ENCODE measurements at places on chromosomes 16 and 17.
A peak's percentile ranks its signal among the peaks of the same experiment; 100 is the strongest.

- no peak for DNase-seq
Measured at GRCh38 chr16:88719267-88719932, 13.1 kb downstream of the CTU2 start.

DNA sequence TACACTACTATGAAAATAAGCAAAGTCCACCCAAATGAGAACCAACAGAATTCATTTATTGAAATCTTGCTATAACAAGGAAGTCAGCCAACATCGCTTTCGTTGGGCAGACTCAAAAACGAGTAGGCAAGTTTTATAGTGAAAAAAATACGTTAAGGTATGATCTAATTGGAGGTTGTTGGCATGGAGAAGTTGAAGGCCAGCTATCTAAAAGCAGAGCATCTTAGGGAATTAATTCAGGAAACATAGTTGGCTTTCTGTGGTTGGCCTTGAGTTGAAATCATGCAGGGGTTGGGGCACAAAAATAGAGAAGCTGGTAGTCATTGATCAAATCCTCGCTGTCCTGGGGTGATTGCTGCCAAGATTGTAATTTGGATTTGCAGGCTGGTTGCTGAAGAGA, 118.3 kb downstream of the PPM1E start:
- DNase-seq: no peak

GRCh38 chr16:31404353-31405064, 11.4 kb downstream of the ITGAD start:
- no peak for DNase-seq

DNA sequence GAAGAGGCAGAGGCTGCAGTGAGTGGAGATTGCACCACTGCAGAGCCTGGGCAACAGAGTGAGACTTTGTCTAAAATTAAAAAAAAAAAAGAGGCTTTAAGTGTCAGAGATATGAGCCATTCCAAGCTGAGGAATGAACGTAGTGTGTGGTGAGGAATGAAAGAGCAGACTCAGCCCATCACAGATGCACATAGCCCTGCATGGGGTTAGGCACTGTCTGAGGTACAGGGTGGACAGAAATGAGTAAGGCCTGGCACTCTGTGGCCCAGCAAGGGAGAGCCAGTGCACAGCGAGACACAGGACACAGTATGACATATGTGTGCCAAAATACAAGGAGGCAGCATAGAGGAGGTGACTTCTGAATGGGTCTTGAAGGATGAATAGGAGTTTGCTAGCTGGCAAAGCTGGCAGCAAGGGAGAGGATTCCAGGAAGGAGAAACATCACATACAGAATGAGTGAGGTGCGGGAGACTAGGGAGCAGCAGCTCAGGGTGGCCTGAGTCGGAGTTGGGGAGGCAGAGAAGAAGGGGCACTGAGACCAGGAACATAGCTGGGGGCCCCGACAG, 8.7 kb upstream of the ZNF469 start:
- no peak for DNase-seq

DNA sequence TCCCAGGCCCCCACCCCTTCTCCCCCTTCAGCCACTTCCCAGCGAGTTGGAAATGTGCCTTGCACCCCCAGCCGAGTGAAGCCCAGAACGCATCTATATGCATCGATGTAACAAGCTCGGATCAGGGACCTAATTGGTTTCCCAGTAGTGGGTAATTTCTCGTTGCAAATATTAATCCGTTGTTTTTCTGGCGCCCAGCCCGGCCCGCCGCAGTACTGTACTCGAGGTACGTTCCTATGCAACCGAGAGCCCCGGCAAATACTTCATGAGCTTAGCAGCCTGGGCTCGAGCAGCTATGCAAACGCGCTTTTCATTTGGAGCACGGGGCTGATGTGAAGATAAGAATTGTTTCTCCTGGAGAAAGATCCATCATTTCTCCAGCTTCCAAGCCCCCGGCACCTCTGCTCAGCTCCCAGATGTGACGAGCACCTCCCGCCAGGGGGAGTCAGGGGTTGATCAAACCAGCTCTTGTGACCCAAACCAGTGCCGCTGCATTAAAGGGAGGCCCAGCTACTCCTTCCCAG, 229.8 kb downstream of the KATNIP start:
- no peak for DNase-seq

- no peak for DNase-seq
Measured at GRCh38 chr16:6200271-6200670, 1102.7 kb upstream of the EEF2KMT start.

DNA sequence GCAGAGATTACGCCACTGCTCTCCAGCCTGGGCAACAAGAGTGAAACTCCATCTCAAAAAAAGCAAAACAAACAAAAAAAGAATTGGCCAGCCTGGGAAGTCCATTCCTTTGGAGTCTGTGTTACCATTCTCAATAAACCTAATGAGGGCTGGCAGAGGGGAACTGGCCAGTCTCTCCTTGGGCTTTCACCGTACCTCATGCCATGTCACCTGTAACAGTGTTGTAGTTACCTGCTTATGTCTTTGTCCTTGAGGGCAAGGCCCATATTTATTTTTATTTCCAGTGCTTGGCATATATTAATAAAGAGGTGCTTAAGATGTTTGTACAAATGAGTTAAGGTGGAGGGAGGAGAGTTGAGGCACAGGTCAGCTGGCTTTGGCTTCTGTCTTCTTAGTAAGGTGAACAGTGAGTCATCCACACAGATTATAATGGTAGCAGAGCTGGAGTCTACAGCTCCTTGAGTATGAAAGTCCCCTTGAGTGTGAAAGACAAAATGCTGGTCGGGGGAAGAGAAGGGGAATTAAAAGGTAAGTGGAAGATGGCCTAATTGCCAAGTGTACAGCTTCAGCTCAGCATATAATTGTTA, 8.4 kb downstream of the C1QBP start:
- DNase-seq: no peak

DNA sequence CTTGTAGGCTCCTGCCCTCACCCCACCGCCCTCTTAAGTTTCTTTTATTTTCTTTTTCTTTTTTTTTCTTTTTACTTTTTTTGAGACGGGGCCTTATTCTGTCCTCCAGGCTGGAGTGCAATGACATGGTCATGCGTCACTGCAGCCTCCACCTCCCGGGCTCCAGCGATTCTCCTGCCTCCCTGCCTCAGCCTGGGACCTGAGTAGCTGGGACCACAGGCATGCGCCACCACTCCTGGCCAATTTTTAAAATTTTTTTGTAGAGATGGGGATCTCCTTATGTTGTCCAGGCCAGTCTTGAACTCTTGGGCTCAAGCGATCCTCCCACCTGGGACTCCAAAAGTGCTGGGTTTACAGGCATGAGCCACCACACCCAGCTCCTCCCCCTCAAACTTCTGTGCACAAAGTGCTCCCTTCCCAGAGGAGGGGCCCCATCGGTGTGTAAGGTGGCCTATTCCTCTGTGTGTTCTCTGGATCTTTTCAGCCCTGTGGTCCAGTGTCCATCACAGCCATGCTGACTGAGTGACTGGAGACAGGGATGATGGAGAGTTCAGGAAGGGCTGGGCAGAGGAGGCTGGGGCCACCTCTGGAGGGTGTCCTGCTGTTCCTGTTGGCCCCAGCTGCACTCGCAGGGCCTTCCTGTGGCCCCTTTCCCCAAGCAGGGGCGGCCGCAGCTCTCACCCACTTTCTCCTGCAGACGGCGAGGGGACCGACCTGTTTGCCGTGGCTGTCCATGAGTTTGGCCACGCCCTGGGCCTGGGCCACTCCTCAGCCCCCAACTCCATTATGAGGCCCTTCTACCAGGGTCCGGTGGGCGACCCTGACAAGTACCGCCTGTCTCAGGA, 8.9 kb upstream of the IL32 start:
- no peak for DNase-seq

DNA sequence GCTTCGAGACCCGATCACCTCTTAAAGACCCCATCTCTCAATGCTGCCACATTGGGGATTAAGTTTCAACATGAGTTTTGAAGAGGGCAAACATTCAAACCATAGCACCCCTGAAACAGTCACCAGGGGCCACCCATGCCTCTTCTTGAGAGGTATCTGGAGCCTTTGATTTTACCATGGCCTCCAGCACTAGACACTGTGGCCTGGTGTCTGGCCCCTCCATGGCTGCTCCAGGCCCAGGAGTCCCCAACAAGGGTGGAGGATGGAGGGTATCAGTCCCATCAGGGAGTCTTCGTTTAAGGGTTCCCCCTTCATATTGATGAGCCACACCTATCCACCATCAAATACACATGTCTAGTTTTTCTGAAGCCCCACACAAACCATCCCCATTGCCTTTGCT, 66.5 kb upstream of the CDH5 start:
- no peak for DNase-seq

DNA sequence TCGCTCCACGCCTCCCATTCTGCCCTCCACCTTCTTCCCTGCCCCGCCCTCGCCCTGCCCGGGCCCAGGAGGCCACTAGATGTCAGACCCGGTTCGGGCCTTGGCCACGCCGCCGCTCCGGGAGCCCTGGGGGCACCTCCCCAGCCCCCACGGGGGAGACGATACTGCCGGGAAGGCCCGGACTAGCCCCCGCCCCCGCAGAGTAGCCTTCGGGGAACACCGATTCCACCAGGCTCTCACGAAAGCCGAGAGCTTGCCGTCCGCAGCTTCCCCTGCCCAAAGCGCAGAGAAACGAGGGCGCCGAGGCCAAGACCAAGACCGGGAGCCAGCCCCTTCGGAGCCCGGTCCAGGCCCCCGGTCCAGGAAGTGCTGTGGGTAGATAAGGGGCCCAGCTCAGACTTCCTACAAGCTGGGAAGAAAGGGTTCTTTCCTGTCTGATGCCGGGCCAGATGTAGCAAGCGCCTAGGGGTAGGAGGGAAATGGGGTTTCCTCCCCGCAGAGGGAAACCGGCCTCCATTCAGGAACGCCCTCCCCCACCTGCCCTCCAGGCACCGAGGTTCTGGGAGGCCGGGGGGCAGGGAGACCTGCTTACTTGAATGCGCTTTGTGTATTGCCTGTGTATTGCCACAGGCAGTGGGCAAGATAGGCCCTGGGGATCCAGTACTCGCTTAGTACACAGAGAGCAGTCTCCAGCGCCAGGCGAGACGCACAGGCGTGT, 806 bp upstream of the CYB561 start:
- peak; percentile 79 for DNase-seq

DNA sequence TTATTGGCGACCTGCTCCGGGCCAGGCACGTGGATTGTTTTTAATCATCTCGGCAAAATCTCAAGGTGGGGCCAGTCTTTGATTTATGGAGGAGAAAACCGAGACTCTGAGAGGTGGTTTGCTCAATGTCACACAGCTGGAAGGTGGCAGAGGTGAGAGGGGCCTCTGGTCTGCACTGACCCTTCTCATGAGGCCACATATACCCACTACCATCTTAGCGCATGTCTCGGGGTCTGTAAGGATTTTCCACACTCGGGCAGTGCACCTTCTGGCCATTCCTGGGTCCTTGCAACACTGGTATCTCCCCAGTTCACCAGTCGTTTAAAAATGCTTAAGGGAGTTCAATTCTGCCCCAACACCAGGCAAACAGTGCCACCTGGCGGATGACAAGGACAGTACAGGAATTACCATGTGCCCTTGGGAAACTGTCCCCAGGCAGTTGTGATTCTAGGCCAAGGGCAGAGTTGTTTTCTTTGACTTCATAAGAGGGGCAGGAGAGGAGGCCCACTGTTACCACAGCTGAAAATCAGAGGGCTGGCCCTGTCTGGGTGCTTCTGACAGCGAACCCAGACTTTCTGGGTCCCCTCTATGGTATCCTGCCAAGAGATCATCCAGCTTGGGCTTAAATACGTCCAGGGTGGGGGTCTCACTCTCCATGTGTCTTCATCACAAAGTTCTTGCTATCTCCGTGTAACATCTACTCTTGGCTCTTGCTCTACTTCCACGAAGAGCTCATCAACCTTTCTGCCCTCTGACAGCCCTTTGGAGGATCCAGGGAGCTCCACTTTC, 39.4 kb upstream of the RAI1 start:
- DNase-seq: peak; percentile 18

- no peak for DNase-seq
Measured at GRCh38 chr17:48738424-48738802, 9.9 kb upstream of the HOXB13 start.

DNA sequence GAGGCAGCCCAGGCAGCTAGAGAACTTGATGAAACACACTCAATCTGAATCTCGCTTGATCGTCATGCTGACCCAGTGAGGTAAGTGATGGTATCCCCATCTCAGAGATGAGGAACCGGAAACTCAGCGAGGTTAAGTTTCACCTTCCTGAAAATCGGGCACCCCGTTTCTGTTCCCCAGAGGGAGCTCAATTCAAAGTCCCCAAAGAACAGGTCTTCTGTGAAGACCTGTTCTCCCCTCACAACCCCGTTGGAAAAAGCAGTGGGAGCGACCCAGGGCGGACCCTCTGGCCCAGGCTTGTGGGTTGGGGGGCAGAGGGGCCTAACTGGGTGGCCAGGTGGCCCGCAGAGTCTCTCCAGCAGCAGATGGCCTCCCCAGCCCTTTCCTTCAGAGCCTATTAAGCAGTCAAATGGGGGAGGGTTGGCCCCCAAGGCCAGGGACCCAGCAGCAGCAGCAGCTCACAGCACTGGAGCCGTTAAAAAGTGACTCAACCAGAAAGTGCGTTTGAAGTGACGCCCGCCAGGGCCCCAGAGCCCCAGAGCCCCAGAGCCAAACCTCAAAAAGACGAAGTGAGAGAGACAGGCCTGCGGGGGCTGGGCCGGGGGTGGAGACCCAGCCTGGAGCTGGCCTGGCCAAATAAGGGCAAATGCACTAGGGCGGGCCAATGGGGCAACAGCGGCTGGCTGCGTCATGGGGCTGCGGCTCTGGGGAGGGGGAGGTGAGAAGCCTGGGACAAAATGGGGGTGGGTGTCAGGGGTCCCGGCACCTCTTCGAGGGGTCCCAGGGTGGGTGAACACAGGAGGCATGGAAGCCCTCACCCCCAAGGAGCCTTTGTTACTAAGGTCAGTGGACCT, 9.2 kb upstream of the TSPOAP1 start:
- DNase-seq: no peak

DNA sequence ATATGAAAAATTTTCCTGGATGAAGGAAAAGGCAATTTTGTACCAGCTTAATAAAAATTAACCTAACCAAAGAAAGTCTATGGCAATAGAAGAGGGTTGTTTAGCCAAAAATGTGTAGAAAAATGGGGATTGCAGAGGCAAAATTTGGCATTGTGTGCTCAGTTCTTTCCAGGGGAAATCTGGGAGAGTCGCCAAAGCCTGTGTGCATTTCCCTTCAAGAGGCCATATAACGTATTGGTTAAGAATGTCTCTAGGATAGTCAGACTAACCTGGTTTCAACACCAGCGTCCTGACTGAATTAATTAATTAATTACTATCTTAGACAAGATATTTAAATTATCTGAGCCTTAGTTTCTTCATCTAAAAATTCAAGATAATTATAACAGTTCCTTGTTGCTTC, 44.8 kb upstream of the HLF start:
- DNase-seq: no peak

GRCh38 chr17:60103957-60104356, 25.2 kb upstream of the HEATR6 start:
- DNase-seq: no peak

DNA sequence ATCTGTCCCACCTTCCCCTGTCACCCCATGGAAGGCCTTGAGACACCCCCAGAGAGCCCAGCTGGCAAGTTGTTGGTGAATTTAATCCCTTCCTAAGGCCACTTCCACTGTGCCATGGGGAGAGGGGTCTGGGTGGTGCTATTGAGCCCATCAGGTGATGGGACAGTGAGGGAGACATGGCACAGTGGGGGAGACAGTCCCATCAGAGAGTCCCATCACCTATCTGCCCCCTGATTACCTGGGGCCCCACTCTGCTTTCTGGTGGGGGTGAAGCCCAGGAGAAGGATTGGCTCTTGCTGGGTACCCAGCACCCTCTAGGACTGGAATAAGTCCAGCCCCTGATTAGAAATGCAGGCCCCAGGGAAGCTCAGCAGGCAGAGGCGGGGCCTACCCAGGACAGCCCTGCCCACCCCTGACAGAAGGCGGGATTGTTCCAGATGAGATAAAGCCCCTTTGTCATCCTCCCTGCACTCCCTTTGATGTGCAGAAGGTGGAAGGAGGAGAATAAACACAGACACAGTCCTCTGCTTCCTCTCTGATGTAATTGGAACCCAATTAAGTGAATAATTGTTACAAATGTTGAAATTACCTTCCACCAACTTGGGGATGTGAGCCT, 18.9 kb downstream of the TMEM132E start:
- DNase-seq: no peak

All from NCI-H510A (cell line).